ENCODE measurements at places on chromosomes 4 and X.

GRCh38 chrX:137930533-137930932, 364.6 kb downstream of the ZIC3 start:
- no peak for DNase-seq

GRCh38 chr4:83010111-83010521, 507 bp downstream of the LIN54 start:
- no peak for DNase-seq

DNA sequence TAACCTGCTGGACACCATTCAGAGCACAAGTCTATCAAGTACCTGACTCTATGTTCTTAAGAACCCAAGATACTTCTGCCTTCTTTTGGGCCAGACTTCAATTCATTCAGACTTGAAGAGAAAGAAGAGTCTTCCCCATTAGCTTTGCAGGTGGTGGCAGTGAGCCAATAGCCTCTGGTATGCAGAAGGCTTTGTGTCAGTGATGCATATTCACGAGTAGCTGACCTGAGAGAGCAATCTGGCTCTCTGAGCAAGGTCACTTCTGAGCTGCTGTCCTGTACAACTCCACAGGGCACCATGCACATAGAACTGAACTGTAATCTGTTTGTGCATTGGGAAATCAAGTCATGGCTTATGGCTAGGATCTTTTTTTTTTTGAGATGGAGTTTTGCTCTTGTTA, 39.9 kb upstream of the SPINK2 start:
- peak; percentile 4 for DNase-seq

GRCh38 chr4:127250577-127250976, 382.2 kb upstream of the INTU start:
- DNase-seq = no peak

- no peak for DNase-seq
These were observed 1.8 kb downstream of the WWC2 start for GRCh38 chr4:183100827-183101226.

GRCh38 chr4:55409468-55410171, 13.9 kb downstream of the TMEM165 start:
- DNase-seq = no peak

GRCh38 chr4:34258176-34258575, 1986.1 kb downstream of the ARAP2 start:
- no peak for DNase-seq

GRCh38 chr4:94285666-94286065, 57.0 kb downstream of the HPGDS start:
- DNase-seq = no peak

- no peak for DNase-seq
These were observed 153.5 kb downstream of the STK32B start for GRCh38 chr4:5204781-5205180.

GRCh38 chr4:54572152-54572542, 85.6 kb upstream of the KIT start:
- DNase-seq = no peak

GRCh38 chr4:171993247-171993646, 180.0 kb downstream of the GALNTL6 start:
- DNase-seq = no peak

DNA sequence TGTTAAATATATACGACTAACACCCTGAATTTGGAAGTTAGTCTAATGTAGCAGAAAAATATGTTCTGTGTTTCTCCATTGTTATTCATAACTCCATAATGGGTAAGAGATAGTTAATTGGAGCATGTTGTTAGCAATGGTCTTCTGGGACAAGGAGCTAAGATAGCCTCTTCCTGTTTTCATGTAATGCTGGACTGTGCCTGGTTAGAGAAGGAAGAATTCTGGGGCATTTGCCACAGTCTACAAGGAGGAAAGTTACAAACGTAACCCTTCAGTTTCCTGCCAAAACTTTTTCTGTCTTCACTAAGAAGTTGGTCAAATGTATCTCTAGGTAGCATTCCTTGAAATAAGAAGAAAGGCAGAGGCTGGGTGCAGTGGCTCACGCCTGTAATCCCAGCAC, 5.8 kb downstream of the PRDX4 start:
- no peak for DNase-seq

DNA sequence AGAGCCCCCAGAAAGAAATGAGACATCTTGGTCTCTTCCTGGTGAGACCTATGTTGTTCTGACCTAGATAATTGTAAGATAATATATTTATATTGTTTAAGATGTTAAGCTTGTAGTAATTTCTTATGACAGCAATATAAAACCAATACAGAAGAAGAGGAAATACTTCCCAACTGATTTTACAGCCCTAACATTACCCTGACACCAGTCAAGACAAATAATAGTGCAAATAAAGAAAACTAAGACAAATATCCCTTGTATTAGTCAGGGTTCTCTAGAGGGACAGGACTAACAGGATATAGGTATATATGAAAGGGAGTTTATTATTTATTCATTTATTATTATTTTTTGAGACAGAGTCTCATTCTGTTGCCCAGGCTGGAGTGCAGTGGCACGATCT, 18.7 kb downstream of the TCEAL8 start:
- DNase-seq = no peak

DNA sequence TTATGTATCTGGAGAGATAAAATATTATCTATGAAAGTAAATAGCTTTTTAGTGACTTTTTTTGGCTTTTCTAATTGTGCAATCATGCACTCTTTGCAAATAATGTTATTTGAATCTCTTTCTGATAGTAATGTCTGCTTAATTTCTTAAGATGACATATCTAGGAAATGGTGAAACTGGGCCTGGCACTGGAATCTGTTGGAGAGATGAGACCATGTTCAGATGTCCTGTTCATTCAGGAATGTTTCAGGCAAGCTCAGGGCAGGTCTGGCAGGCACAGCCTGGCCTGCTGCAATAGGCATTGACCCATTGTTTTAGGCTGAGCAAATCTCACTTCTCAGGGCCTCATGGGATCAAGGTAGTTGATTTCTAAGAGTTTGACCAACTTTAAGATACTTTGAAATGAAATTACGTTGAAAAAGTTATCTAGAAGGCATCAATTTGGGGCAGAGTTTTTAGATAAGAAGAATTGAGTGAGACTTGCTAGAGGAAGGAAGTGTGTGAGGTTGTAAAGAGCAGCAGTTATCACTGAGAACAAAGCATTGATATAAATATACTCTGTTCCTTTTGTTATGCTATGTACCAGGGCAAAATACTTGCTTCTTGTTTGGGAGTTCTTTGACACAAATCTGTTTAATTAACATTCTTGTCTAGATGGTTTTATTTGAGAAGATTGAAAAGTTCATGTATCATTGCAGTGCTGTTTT, 133.0 kb upstream of the LEF1 start:
- DNase-seq = no peak

Measured in chondrocyte (in vitro differentiated cells).